CD4-positive, alpha-beta T cell treated with Interleukin-17A for 4 hours (primary cell): ENCODE measurements at places on chromosomes 16 and 17.

GRCh38 chr16:68664297-68664696, 19.2 kb downstream of the CDH3 start:
- DNase-seq: no peak

DNA sequence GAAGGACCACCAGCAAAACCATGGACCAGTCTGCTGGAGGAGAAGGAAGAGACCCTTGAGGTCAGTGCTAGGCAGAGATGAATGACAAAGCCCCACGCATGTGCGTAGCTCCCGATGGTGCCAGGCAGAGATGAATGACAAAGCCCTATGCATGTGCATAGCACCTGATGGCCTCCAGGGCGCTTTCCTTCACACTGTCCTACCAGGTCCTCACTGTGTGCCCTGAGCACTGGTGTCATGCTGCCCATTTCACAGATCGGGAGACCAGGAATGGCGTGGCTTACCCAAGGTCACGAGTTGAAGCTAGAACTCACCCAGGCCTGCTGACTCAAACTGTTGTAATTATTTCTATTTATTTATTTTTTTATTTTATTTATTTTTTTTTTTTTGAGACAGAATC, 149.6 kb downstream of the KATNIP start:
- DNase-seq: no peak

DNA sequence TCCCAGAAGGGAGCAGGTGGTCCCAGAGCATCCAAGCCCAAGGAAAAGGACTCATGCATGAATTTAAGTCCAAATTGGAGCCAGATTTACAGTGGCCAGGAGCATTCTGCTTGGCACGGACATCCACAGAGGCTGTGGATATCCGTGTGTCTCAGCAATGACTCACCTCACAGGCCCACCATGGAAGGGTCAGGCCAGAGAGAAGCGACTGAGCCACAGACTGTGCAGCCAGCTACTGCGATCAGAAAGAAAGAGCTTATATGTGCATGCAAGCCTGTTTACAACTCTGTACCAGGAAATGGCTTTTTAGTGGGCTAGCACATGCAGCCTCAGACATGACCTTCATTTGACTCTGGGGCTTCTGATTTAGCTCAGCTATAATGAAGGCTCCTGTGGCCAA, 231.0 kb downstream of the C16orf95 start:
- DNase-seq: no peak

DNA sequence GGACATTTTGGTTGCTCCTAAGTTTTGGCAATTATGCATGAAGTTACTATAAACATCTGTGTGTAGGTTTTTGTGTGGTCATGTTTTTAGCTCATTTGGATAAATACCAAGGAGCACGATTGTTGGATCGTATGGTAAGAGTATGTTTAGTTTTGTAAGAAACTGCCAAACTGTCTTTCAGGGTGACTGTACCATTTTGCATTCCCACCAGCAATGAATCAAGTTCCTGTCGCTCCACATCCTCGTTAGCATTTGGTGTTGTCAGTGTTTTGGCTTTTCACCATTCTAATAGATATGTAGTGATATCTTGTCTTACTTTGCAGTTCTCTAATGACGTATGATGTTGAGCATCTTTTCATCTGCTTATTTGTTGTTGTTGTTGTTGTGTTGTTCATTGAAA, 20.2 kb downstream of the TENT4B start:
- no peak for DNase-seq

GRCh38 chr16:8355675-8356074, 234.6 kb downstream of the TMEM114 start:
- no peak for DNase-seq

DNA sequence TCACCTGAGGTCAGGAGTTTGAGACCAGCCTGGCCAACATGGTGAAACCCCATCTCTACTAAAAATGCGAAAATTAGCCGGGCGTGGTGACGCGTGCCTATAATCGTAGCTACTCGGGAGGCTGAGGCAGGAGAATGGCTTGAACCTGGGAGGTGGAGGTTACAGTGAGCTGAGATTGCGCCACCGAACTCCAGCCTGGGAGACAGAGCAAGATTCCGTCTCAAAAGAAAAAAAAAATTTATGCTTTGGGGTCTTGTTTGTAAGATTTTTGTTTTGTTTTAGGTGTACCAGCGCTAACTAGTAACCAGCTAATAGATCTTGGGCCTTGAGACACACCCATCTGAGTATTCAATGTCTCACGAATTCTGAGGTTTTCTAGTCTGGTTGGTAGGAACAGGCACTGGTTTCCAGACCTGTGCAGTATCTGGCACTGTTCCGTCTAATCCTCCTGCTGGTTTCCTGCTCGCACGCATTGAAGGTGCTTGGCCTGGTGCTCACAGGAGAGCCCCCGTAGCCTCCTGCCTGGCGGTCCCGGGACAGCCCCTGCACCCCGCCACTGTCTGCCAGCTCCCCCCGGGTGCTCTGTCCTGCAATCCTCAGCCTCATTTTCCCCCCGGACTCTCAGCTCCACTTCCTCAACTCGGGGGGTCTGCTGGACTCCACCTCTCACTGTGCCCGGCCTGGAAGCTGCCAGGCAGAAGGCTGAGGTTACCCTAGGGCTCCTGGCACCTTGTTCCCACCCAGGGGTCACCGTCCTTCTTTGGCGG, 10.6 kb upstream of the DUS1L start:
- no peak for DNase-seq

DNA sequence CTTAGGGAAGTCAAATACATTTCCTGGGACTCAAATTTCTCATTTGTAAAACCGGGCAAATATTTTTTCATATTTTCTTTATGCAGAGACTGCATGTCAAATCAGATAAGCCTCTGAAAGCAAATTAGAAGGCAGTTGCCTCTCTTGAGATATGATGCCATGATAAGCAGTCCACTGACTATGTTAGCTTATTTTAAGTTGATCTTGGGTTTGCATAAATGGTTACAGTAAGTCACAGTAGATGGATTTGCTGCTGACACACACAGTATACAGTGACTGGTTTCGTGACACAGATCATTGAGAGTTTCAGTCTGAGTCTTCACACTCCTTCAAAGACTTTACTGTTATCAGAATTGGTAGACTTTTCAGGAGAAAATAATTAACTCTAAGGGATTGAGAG, 927.6 kb upstream of the CDH8 start:
- no peak for DNase-seq

- no peak for DNase-seq
These were observed 3.8 kb downstream of the WFDC1 start for GRCh38 chr16:84298376-84298899.

DNA sequence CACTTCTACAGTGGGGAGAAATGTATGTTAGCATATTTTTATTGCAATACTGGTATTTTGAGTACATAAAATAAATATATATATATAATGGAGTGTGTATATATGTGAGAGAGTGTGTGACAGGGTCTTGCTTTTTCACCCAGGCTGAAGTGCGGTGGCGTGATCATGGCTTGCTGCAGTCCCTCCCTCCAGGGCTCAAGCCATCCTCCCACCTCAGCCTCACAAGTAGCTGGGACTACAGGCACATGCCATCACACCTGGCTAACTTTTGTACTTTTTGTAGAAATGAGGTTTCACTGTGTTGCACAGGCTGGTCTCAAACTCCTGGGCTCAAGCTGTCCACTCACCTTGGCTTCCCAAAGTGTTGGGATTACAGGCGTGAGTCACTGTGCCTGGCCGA, 4.1 kb downstream of the CYLD start:
- DNase-seq: peak; percentile 15

- DNase-seq: peak; percentile 17
These were observed 36.0 kb upstream of the ICAM2 start for GRCh38 chr17:64056269-64057005.

DNA sequence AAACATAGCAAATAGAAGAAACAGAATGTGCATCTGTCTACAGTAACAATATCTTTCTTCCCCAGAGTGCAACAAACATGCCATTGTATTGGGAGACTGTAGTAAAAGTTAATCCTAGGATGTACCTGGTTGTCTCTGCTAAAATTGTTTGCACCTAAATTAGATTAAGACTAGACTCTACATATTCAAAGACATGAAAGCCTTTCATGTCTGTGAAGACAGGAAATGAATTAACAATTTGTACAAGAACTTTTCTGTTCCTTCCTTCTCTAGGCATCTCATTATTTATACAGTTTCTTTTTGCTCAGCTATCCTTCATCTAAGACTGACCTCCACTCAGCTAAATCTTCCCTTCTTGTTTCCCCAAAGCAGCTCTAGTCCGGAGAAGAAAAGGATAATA, 220.6 kb downstream of the LGALS9B start:
- DNase-seq: no peak

DNA sequence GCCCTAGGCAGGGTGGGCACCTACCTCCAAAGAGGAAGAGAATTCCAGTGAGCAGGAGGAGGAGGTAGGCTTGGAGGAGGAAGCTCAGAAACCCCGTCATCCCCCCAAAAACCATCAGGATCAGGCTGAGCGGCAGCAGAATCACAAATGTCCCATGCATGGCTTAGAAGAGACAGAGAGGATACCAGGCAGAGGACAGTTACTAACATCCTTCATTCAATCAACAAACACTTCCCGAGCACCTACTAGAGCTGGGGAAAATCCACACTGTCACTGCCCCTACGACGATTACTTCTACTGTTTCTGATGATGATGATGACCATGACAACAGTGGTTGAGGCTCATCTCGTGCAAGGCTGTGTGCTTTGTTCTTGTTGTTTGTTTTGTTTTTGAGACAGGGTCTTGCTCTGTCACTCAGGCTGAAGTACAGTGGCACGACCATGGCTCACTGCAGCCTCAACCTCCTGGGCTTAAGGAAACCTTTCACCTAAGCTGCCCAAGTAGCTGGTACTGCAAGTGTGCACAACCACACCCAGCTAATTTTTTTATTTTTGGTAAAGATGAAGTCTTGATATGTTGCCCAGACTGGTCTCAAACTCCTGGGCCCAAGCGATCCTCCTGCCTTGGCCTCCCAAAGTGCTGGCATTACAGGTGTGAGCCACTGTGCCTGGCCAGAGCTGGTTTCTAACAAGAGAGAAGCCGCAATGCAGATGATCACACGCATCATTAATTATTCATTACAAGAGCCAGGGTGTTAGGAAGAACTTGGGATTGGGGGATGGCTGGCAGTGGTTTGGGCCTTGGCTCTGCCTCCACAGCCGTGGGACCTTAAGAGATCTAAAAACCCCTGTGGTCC, 18.0 kb downstream of the TMEM114 start:
- no peak for DNase-seq

- no peak for DNase-seq
These were observed 253.3 kb downstream of the SOX9 start for GRCh38 chr17:72373910-72374741.

DNA sequence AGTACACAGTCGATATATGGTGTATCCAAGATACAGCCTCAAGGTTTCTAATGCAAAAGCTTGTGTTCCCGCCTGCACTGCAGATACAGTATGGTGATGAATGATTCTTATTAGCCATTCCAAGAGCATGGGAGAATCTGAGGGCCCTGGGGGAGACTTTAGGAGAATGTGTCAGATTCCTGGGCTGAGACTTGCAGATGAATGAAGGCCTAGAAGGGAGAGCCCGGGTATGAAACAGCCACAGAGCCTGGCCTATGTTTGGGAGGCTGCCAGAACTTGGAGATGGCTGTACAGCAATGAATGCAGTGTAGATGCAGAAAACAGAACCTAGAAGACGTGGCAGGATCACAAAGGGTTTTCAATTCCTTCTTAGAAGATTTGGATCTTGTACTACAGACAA, 510.7 kb downstream of the HAPSTR1 start:
- DNase-seq: no peak

GRCh38 chr16:80680046-80680445, 124.4 kb downstream of the CDYL2 start:
- no peak for DNase-seq

GRCh38 chr16:85996843-85997242, 97.9 kb downstream of the IRF8 start:
- no peak for DNase-seq

DNA sequence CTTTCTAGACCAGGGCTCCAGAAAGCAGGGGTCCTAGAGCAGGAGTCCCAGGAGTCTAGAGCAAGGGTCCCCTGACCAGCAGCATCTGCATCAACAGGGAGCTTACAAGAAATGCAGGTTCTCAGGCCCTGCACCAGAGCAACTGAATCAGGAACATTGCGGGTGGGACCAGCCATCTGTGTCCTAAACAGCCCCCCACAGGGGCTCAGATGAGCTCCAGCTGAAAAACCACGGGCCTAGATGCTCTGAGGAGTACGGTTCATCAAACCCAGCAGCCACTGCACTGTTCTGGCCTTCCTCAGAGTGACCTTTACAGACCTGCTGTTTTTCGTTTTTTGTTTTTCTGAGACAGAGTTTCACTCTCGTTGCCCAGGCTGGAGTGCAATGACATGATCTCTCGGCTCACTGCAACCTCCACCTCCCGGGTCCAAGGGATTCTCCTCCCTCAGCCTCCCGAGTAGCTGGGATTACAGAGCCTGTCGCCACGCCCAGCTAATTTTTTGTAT, 438.2 kb downstream of the SOX9 start:
- no peak for DNase-seq

GRCh38 chr16:28038409-28038808, 25.1 kb downstream of the GSG1L start:
- DNase-seq: no peak

DNA sequence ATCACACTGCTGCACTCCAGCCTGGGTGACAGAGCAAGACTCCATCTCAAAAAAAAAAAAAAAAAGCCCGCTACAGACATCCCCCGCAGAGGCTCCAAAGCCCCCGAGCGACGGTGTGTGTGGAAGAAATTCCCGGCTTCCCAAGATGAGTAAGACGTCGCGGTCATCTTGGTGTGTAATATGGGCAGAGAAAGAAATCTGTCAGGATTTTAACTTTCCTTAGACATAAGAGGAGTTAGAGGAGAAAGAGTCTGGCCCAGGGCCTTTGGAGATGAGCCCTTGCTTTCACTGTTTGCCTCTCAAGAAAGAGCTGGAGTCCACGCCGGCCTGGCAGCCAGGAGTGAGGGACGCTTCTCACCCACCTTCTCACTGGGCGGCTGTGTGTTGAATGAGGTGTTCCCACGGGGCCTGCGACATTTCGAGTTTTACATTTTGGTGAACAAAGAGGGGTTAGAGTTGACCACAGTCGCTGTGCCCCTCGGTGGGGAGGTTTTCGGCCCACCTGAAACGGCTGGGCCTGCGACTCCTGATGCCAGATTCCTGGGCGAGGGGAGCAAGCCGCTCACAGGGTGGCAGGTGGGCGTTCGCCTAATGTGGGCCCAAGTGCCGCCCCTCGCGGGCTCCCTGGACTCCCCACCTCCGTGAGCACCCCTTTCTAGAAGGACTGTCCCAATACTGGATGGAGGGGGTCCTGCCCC, 17.9 kb downstream of the C1QTNF1 start:
- no peak for DNase-seq

GRCh38 chr17:3639981-3640596, 3.5 kb downstream of the CTNS start:
- no peak for DNase-seq

GRCh38 chr17:50763716-50764475, 3.4 kb downstream of the ANKRD40CL start:
- DNase-seq: no peak

- DNase-seq: no peak
These were observed 1.4 kb downstream of the YPEL3 start for GRCh38 chr16:30094541-30095165.
